ENCODE measurements at places on chromosomes 5 and 9. TPM values are rescaled to one million over a fixed set of nuclear protein-coding genes. Genes with fewer than 3 reads are reported as not detected.

Gene WDR38
- 0.14 TPM for total RNA-seq

Gene MCIDAS
- not detected for total RNA-seq

Gene FRMD3
- 0.94 TPM for total RNA-seq

Gene CCDC171
- 13.9 TPM for total RNA-seq

Gene DND1
- total RNA-seq: 0.52 TPM

Gene SPRY4
- 1.6 TPM for total RNA-seq

Gene ZBTB5
- total RNA-seq: 10.9 TPM

Gene ZNF169
- total RNA-seq: 3.1 TPM

DNA sequence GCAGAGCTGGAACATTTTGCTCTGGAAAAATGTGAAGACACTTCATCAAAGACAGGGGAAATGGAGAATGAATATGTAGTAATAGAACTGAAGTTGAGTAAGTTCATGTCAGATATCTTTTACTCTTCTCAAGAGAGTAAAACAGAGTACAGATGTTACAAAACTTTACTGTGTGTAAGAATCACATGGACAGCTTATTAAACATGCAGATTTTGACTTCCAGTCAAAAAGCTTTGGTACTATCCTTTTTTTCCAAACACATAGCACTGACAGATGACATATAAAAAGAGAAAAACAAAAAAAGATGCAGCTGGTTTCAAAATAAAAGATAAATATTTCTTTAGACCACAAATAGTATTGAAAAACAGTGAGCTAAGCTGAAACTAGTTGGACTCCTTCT lies 115.4 kb downstream of the FBN2 start:
- no peak overlapping the region for H3K27ac ChIP-seq
- H3K4me1 ChIP-seq: no peaks in the 10 kb centered on the region
- no peaks in the 10 kb centered on the region for H3K27me3 ChIP-seq
- DNase-seq: no peak
- H3K4me3 ChIP-seq: no peak overlapping the region

GRCh38 chr9:135907431-135908092 lies at the start of gene CAMSAP1:
CAMSAP1 (minus strand) TSS chr9:135907546; CDS start chr9:135907159, 387 bp downstream.
- peak within 1 kb of the TSS; percentile 96 for H3K4me3 ChIP-seq
- peaks cover 15% of the 10 kb centered on the region for H3K4me1 ChIP-seq
- peak; percentile 96 for DNase-seq
- peaks cover 7% of the 10 kb centered on the region for H3K36me3 ChIP-seq
- no peak within 1 kb of the TSS for H3K27ac ChIP-seq

DNA sequence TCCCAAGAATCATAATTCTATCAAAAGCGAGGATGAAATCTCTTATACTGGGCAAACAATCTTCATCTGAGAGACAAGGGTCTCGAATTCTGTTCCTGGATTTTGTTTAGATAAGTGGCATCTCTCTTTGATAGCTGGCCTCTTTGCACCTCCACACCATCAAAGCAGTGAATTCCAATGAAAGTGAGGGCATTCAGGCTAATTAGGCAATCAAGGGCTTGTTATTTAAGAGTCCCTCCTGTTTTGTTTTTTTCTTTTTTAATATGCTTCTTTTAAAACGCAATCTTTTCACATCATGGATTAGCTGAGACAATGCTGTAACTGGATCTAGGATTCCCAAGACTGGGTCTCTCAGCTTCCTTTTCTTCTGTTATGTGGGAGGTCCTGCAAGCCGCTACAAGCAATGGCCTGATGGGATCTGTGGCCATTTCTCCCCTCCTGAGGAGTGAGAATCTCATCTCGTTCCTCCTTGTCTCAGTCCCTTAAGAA lies 67.9 kb downstream of the TNC start:
- no peak for DNase-seq
- H3K4me1 ChIP-seq: no peaks in the 10 kb centered on the region

- H3K27me3 ChIP-seq: no peaks in the 10 kb centered on the region
- no peaks in the 10 kb centered on the region for H3K36me3 ChIP-seq
- no peak overlapping the region for H3K27ac ChIP-seq
- H3K4me3 ChIP-seq: no peak overlapping the region
- DNase-seq: no peak
These were observed 230.8 kb downstream of the ENC1 start for GRCh38 chr5:74409712-74410111.

- no peaks in the 10 kb centered on the region for H3K4me1 ChIP-seq
- H3K27me3 ChIP-seq: no peaks in the 10 kb centered on the region
- H3K27ac ChIP-seq: no peak overlapping the region
- no peak overlapping the region for H3K4me3 ChIP-seq
- no peaks in the 10 kb centered on the region for H3K36me3 ChIP-seq
- DNase-seq: no peak
These were observed 33.9 kb downstream of the JAKMIP2 start for GRCh38 chr5:147748590-147748989.

DNA sequence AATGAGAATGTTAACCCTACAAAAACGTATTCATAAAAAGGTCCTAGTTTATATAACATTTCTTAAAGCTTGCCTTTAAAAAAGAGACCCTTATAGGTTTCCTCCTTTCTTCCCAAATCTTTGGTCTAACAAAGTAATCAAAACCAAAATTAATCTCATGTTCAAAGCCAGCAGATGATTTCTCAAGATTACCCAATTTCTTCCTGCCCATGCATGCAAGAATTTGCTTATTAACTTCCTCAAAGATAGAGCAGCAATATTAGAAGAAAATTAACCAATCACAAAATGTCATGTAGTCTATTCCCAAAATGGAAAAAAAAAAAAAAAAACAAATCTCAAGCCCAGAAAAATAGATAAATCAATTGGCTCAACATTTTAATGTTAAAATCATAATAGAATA lies 114.9 kb downstream of the MLLT3 start:
- no peak overlapping the region for H3K4me3 ChIP-seq
- no peaks in the 10 kb centered on the region for H3K27me3 ChIP-seq
- no peak for DNase-seq
- no peaks in the 10 kb centered on the region for H3K4me1 ChIP-seq
- no peak overlapping the region for H3K27ac ChIP-seq
- no peaks in the 10 kb centered on the region for H3K36me3 ChIP-seq

DNA sequence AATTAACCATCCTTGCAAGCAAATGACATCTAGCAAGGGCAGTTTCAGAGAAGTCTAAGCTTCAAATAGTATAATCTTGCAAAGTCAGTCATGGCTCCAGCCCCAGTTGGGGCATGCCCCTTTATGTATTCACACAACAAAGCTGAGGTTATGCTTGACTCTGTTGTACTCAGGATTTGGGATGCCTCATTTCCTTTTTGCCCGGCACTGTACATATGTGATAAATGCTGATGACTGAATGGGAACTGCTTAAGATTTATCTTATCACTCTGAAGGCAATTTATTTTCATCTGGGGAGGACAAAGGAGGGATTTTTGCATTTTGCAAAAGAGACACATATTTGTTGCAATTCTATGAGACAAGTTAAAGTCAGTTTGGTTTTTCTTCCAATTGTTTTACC lies 219.2 kb downstream of the TRPM3 start:
- DNase-seq: no peak
- H3K4me3 ChIP-seq: no peak overlapping the region
- no peak overlapping the region for H3K27ac ChIP-seq
- H3K27me3 ChIP-seq: no peaks in the 10 kb centered on the region
- H3K36me3 ChIP-seq: no peaks in the 10 kb centered on the region

DNA sequence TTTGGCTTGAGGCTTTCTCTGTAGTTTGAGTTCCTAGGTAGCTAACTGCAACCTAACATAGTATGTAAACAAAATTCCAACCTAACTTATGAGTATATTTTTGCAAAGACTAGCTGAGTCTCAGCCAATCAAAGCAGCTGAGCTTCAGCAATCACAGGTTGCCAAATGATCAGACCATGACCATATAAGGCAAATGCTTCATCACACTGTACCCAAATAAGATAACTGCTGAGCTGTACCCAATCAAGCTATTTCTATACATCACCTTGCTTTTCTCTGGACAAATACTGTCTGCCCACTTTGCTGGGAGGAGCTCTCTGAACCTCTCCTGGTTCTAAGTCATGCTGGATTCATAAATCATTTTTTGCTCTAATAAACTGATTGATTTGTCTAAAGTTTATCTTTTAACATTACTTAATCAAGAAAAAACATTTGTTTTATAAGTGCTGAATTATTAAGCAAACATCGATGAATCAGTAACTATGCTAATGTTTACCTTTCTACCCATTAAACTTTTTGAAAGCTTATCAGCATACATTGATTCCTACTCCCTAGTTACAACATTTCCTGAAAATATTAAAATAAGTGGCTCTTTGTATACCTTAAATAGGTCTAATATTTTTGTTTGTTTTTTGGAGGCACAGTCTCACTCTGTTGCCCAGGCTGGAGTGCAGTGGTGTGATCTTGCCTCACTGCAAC lies 129.7 kb upstream of the PCA3 start:
- no peaks in the 10 kb centered on the region for H3K27me3 ChIP-seq
- no peaks in the 10 kb centered on the region for H3K36me3 ChIP-seq
- no peak for DNase-seq
- H3K4me3 ChIP-seq: no peak overlapping the region
- no peaks in the 10 kb centered on the region for H3K4me1 ChIP-seq
- H3K27ac ChIP-seq: no peak overlapping the region

- no peak for DNase-seq
- H3K4me1 ChIP-seq: no peaks in the 10 kb centered on the region
- H3K27me3 ChIP-seq: no peaks in the 10 kb centered on the region
- H3K4me3 ChIP-seq: no peak overlapping the region
- peaks cover 16% of the 10 kb centered on the region for H3K36me3 ChIP-seq
These were observed 60.8 kb downstream of the PFDN1 start for GRCh38 chr5:140242099-140242498.

DNA sequence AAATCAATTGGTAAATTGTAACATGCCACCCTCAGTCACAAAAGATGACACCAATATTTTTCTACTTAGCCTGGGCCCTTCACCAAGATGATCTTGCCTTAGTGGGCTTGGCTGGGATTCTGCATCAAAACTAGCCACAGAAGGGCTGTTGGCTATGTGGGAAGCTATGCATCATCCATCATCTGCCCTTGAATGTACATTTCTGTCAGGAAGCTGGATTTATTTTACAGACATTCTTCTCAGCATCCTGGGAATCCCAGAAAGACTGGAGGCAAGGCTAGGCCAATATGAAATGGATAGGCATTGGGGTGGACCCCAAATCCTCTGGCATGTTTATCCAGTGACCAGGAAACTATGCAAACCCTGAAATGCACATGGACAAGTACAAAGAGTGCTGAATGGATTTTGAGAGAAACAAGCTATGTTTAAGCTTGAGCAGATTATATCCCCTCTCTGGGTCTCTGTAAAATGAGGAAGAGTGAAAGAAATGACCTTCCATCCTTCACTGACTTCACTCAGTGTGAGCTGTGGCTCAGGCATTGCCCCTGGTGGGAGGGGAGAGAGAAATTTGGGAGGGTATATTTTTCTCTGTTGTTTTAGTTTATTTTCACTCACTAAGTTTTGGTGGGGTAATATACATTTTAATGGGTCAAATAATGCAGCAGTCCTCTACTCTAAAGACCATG lies 283.6 kb downstream of the EBF1 start:
- H3K4me3 ChIP-seq: no peak overlapping the region
- H3K4me1 ChIP-seq: peaks cover 21% of the 10 kb centered on the region
- H3K36me3 ChIP-seq: no peaks in the 10 kb centered on the region
- H3K27ac ChIP-seq: no peak overlapping the region
- no peaks in the 10 kb centered on the region for H3K27me3 ChIP-seq
- DNase-seq: no peak

DNA sequence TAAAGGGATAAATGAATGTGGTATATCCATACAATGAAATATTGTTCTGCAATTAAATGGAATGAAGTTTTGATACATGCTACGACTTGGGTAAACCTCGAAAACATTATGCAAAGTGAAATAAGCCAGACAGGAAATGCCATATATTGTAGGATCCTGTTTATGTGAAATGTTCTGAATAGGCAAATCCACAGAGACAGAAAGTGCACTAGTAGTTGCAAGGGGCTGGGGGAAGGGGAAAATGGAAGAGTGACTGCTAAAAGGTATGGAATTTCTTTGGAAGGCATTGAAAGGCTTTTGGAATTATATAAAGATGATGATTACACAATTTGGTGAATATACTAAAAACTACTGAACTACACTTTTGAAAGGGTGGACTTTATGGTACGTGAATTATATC lies 97.0 kb downstream of the FOXD1 start:
- H3K36me3 ChIP-seq: no peaks in the 10 kb centered on the region
- H3K27me3 ChIP-seq: no peaks in the 10 kb centered on the region
- H3K4me1 ChIP-seq: no peaks in the 10 kb centered on the region
- no peak overlapping the region for H3K4me3 ChIP-seq

DNA sequence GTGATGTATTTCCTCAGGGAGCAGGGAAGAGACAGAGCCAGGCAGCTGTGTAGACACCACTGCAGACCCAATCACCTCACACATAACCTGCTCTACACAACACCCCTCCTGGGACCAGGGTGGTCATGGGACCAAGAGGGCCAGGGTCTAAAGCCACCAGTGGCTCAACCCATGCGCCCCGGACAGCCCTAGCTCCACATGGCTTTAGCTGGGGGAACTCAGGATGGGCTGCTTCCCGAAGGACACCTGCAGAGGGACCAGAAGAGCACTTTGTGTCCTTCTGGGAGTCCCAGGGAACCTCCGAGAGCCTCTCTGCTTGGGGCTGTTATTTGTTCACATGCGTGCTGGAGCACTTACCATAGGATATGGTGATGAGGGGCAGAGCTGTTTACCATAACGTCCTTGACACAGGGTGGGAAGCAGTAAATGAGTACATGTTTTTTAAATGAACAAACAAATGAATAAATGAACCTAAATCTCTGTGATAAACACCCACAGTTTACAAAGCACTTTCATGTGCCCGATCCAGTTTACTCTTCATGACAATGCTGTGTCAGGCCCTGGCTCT lies 12.3 kb downstream of the SEPTIN8 start:
- H3K27ac ChIP-seq: no peak overlapping the region
- H3K4me3 ChIP-seq: no peak overlapping the region
- peaks cover 4% of the 10 kb centered on the region for H3K4me1 ChIP-seq
- H3K36me3 ChIP-seq: peaks cover 3% of the 10 kb centered on the region

- H3K4me1 ChIP-seq: no peaks in the 10 kb centered on the region
- DNase-seq: no peak
- no peak overlapping the region for H3K27ac ChIP-seq
- no peak overlapping the region for H3K4me3 ChIP-seq
These were observed 314.1 kb upstream of the ATP10B start for GRCh38 chr5:161165998-161166660.

DNA sequence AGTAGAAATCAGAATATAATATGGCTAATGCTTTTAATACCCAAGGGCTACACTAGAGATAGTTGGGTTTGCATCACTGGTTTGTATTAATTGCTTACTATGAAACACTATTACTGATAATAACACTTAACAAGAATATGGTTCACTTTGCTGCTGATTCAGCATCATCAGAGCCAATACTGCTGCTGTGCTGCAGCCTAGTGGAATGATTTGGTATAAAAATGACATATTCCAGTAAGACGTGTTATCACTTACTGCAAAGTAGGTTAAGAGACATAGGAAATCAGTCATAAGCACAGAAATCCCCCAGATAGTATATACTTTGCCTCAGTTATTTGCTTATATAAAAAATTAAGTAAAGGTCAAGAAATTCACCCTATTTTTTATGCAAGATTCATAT lies 2.8 kb downstream of the CDH10 start:
- no peaks in the 10 kb centered on the region for H3K4me1 ChIP-seq
- H3K36me3 ChIP-seq: no peaks in the 10 kb centered on the region
- no peaks in the 10 kb centered on the region for H3K27me3 ChIP-seq
- no peak for DNase-seq

GRCh38 chr5:173515526-173515925 lies 100.9 kb downstream of the BOD1 start:
- no peaks in the 10 kb centered on the region for H3K27me3 ChIP-seq
- H3K36me3 ChIP-seq: no peaks in the 10 kb centered on the region
- no peak overlapping the region for H3K4me3 ChIP-seq
